ENCODE measurements at places on chromosomes 7 and 10.

- DNase-seq = no peak
These were observed 36.5 kb downstream of the JMJD1C start for GRCh38 chr10:63429281-63429680.

GRCh38 chr7:110842796-110843195 is 248.1 kb upstream of the LRRN3 start:
- no peak for DNase-seq

DNA sequence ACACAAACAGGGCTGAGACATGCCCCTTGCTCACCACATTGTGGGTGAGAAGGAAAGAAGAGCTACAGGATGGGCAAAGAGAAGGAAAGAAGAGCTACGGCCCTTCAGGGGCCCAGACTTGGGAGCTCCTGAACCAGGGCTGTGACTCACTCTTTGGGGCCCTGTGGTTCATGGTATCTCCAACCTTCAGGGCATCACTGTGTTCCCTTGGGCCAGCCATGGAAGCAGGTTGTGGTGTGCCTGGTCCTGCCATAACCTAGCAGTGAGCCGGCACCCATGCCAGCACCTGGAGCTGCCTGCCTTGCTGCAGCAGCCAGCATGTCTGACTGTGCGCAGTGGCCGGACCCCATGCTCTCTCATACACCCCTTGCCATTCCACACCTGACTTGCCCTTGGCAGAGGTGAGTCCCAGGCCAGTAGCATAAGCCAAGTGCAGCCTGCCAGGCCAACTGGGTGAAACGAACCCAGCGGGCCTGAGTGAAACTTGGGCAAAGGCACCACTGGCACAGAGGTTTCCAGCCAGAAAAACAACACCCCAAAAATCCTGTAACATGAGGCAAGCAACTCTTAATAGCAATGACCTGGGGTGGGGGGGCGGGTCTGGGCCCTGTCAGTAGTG is 89.0 kb upstream of the CACUL1 start:
- no peak for DNase-seq

DNA sequence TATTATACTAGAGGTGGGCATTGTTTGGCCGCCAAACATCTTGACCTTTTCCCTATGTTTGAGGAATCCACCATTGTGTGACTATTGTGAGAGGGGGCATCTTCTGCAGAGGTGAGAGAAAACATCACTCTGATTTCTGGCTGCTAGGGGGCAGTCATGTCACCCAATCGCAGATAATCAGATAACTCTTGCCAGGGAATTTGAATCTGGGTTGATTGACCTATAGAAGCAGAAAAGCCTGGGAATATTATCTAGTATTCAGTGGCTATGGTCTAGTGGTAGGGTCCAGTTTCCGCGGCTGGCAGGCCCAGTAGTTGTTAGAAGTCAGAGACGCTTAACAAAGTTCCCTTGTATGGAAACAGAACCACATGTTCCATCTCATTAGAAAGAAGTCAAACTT is 808.5 kb downstream of the PHTF2 start:
- no peak for DNase-seq

GRCh38 chr7:48728799-48729198 is 195.5 kb upstream of the CDC14C start:
- DNase-seq = no peak

- no peak for DNase-seq
These were observed 9.4 kb upstream of the GATA3 start for GRCh38 chr10:8044908-8045725.

GRCh38 chr7:86644282-86645224 is 844 bp downstream of the GRM3 start:
- no peak for DNase-seq

- no peak for DNase-seq
These were observed 86.8 kb downstream of the SEMA3C start for GRCh38 chr7:80832006-80832405.

- DNase-seq = no peak
These were observed 1.0 kb downstream of the UBTD1 start for GRCh38 chr10:97499561-97500296.

DNA sequence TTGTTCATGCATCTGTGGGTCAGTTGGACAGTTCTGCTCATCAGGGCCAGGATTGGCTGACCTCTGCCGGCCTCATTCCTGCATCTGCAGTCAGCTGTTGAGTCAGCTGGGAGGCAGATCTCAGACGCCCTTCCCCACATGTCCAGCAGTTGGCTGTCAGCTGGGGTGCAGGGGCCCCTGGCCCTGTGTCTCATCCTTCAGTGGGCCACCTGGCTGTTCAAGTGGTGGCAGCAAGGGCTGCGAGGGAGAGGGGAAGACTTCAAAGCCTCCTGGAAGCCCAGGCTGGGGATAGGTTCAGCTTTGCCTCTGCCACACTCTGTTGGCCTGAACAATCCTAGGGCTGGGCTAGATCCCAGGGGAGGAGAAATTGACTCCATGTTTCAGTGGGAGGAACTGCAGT is 33.2 kb downstream of the TACR2 start:
- no peak for DNase-seq

GRCh38 chr10:124568339-124568738 is 106.7 kb downstream of the LHPP start:
- DNase-seq = no peak

DNA sequence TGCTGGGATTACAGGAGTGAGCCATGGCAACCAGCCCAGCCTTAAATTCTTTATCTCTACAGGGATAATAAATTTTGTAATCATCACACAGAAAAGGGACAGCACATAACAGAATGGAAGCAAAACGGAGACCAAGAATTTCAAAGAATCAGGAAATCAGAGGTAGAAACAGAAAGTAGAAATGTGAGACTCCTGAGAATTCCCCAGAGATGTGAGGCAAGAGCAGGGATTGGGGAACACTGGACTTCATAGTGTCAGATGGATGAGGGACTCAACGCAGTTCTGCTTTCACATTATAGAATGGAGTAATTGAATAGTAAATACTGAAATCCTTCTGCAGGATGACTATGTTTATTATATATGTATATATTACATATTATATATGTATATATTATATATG is 52.5 kb upstream of the MPP7 start:
- no peak for DNase-seq

DNA sequence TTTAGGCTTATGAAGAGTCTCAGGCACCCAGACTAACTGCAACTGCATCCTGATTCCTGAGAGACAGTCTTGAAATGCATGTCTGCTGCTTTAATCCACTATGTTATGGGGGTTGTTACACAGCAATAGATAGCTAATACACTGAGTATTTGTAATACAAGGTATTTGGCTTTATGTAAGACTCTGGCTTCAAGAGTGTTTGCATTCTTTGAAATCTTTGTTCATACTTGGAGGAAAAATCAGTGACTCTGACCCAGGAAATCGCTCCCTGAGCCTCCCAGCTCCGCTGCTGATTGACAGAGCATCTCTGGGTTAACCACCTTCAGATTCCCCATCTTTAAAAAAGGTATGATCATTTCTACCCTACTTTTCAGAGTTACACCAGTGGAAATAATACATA is 133.9 kb downstream of the MTPAP start:
- no peak for DNase-seq

GRCh38 chr10:122510736-122511135 is 49.4 kb downstream of the HTRA1 start:
- DNase-seq = no peak

- DNase-seq = peak; percentile 1
These were observed 100.4 kb upstream of the DNAJC1 start for GRCh38 chr10:22103701-22104470.

GRCh38 chr10:93947055-93947454 is 46.7 kb upstream of the PLCE1 start:
- DNase-seq = no peak

- DNase-seq = no peak
These were observed 24.9 kb downstream of the NUDT1 start for GRCh38 chr7:2266911-2267310.

GRCh38 chr10:122362621-122363020 is 11.9 kb upstream of the PLEKHA1 start:
- peak; percentile 7 for DNase-seq

GRCh38 chr7:25952261-25953057 is 199.5 kb upstream of the NFE2L3 start:
- no peak for DNase-seq

- DNase-seq = peak; percentile 29
These were observed 493.4 kb downstream of the TNS3 start for GRCh38 chr7:47088329-47089067.

DNA sequence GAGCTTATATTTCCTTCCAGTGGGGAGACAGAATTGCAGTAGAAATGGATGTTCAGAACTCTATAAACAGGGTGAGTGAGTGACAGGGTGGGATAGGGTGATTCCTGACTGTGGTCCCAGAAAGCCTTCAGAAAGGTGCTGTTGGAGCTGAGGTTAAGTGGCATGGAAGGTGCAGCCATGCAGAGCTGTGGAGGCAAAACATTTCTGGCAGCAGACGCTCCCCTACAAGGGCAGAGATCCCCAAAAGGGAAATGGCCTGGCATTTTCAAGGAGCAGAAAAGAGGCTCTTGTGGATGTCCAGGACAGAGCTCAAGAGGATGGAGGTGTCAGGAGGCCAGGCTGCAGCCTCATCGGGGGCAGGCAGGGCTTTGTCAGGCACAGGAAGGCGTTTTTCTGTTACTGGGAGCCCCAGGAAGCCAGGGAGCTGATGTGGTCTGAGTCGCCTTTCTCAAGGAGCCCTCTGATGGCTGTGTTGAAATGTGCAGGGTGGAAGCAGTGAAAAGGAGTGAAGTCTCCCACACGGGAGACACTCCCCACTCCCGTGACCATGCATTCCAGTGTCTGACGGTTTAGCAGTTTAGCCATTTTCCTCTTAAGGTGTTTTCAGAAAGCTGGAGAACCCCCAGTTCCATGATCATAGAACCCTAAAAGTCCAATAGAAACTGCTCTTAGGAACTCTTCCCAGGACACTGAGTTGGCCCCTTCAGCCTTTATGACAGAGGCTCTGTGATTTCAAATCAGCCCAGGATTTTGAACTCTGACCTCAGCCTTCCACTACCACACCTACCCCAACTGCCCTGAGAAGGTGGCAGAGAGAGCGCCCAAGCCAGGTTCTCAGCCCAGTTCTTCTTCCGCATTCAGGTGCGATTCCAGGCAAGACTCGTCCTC is 96.2 kb downstream of the C10orf105 start:
- DNase-seq = peak; percentile 9

DNA sequence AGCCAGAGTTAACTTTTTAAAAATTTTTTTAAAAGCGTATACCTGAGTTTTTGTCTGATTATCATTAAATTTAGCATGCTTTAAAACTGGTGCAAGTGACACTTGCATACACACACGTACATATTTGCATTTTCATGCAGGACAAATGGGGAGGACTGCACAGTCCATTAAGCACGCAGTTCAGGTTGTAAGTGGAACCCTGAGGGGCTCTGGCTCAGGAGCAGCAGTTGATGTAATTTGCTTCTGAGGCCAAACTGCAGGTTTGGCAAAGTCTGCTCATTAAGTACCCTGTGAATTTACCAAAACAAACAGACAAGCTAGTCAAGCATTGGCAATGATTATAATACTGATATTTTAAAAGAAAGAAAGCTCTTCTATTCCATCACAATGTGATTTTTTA is 215.8 kb upstream of the PFKP start:
- no peak for DNase-seq

DNA sequence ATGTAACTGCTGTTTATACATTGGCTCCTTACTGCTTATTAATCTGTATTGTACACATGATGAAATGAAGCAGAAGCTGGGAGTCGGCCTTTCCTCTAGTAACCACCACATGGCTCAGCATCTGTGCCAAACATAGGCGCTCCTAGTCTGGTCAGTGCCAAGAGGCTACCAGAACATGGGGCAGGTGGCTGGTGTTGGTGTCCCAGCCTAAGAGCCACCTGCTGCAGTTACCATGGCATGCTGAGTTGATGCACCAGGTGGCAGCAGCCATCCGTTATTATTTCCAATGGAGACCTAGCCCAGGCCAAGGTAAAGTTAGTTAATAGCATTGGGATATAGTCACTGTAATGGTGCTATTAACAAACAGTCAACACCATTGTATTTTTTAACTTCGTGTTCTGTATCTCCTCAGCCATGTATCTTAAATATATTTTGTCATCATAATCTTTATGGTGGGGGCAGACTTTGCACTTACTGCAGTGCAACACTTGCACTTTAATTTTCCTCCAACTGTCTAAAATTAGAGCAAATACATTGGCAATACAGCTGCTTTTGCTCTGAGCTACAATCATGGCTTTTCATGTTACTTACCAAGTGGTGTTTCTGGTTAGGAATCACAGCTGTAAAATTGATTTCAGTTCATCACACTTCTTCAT is 33.1 kb downstream of the HBP1 start:
- DNase-seq = peak; percentile 22

DNA sequence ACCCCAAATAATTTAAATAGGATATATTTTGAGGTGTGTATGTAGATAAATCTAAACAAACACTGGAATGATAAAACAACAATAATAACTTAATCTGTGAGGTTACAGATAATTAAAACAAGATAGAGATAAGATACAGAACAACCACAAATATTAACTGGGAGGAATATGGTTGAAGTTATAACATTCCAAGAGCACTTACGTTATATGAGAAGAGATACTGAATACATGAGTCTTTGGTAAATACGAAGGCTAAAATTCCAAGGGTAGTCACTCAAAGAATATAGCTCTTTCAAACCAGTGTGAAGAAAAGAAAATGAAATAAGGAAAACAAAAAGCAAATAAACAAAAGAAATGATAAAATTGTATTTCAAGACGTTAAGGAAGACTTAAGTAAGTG is 76.0 kb upstream of the MYO3A start:
- no peak for DNase-seq

- DNase-seq = peak; percentile 75
These were observed 61.8 kb downstream of the RASGEF1A start for GRCh38 chr10:43204943-43205671.

GRCh38 chr10:32207544-32207943 is 139.4 kb downstream of the EPC1 start:
- DNase-seq = peak; percentile 72

DNA sequence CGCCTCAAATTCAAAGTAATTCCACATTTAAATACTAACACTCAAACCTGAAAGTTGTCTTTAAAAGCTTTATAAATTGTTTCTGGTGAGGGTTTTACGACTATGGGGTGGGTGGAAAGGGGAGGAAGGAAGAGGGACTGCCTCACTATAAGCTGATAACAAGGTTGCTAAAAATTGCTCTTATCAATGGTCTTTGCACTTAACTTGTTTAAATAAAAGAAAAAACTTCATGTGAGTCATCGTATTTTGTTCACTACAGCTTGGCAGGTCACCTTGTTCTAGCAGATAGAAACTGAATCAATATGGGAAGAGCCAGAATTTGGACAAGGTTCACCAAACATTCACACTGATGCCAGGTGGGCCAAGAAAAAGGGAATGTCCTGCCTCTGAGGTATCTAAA is 129.2 kb downstream of the TES start:
- DNase-seq = no peak

DNA sequence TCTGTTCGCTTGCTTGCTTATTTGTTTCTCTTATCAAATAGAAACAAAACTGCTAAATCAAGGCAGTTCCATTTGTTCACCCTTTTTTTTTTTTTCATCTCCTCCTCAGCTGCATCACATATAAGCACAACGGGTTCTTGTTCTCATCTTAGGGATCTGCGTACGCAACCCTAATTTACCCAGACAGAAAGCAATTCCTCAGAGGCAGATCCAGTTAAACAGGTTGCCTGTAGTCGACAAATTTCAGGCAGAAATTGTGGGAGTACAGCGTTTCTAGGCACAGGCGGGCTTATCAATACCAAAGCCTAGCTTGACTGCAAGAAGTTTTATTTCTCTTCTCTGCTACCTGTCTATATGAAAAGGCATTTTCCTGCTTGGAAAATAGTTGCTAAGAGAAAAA is 565.4 kb downstream of the NXPH1 start:
- DNase-seq = no peak
